ENCODE measurements at places on chromosomes 6 and 20.

DNA sequence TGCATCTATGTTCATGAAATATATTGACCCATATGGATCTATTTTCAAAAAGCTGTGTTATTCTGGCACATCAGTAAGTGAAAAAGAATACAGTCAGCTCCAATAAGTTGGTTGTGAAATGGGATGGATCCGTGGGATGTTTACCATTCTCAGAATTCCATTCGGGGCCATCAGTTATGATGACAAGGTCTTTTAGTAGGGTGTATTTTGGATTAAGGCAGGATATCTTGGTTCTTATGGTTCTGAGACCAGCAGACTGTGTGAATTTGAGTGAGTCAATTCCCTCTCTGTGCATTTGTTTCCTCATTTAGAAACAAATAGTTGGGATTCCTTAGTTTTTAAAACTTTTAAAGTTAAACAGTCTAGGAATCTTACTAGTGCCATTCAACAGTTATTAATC lies 287.4 kb downstream of the CD109 start:
- no peak for DNase-seq

DNA sequence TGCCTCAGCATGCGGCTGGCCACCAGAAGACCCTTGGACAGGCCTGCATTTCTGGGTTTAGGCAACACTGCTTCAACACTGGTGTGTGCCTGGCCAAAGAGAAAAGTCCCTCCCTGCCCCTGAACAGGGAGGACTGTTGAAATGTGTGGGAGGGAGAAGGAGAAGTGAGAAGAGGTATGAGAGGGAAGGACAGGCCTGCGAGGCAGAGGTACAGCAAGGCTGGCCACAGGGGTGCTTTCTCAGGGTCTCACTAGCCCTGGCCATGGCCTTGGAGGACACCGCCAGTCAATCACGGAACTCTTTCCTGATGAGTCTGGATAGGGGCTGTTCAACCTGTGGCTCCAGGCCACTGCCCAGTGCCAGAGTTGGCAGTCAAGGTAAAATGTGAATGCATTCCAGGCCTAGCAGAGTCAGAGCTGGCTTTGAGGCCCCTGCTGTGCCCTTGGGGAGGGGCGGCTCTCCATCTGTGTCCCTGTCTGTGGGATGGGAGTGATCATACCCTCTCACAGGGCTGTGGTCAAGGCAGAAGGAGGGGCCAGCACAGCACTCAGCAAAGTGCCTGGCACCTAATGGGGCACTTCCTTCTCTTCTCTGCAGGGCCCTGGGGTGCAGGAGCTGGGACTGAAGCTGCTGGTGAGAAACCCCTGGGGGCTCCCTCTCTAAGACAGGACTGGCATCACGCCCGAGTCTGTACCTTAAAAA lies 43.2 kb upstream of the CDH22 start:
- DNase-seq, result no peak

GRCh38 chr6:12555267-12555666 lies 161.3 kb upstream of the PHACTR1 start:
- DNase-seq, result no peak

- DNase-seq, result no peak
Observed at GRCh38 chr6:56899311-56899710, 55.6 kb upstream of the BEND6 start.

- DNase-seq, result no peak
Observed at GRCh38 chr6:79605968-79606764, 25.0 kb upstream of the SH3BGRL2 start.

DNA sequence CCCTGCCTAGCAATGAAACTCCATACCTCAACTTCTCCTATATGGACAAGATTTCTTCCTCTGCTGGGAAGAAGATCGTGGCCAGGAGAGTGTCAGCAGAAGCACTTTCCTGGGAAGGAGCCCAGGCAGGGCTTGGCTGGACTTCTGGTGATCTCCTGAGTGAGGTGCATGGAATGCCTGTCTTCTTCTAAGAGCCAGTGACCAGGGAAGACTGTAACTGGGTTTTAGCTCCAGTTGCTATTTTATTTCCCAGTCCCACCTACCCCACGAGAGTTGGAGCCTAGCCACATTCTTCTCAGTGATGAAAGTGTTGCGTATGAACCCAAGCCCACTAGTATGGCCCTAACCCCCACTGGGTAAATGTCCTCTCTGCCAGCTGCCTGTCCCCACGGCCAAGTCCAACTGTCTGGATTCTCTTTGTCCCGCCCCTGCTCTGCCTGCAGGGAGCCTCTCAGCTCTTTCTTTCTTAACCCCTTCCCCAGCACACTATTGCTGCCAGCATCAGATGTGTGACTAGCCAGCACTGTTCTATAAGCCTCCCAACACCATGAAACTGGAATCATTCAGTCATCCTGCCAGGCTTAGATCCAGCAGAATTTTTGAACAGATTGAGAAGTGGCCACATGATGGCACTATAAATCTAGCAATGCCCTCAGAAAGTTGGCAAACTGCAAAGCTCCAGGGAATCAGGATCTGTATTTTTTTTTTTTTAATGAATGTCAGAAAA lies 69.8 kb upstream of the FAM184A start:
- peak; percentile 60 for DNase-seq

- no peak for DNase-seq
Observed at GRCh38 chr6:167704396-167704901, 122.3 kb upstream of the AFDN start.

DNA sequence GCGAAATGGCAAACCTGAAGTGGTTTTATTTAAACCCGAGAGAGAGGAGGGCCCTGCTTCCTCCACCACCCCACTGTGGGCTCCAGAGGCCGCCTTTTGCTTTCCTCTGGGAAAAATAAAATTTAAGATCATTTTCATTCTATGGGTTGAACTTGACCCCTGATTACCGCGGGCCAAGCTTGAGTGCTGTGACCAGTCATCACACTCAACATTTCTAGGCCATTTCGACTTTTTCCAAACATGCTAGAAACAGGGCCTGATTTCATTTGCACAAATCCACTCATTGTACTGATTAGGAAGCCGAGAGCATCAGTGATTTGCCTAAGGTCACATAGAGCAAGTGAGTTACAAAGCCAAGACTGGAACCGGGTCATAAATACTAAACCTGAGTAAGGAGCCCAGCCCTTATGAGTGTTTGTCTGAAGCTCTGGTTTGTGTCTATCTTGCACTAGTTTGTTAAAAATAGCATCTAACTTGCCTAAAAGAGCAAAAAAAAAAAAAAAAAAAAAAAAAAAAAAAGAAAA lies 179.7 kb downstream of the DLL1 start:
- DNase-seq, result no peak

DNA sequence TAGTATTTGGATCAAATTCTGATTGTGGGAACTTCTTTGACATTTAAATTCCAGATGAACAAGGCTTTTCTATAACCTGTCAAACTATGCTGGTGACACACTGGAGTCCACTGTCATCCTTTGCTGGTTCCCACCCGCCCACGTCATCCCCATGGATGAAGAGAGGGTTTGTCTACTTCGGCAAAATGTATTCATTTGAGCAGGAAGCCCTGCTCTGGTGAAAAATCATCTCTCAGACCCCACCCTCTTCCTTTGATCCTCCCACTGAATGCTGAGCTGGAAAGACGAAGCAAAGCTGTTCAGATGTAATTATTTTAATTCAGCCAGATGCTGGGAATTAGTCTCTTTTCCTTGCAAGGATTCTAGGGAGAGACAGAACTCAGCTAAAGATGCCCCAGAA lies 50.5 kb downstream of the CPNE5 start:
- no peak for DNase-seq

GRCh38 chr6:133062077-133062476 lies 179.1 kb upstream of the EYA4 start:
- DNase-seq, result no peak

DNA sequence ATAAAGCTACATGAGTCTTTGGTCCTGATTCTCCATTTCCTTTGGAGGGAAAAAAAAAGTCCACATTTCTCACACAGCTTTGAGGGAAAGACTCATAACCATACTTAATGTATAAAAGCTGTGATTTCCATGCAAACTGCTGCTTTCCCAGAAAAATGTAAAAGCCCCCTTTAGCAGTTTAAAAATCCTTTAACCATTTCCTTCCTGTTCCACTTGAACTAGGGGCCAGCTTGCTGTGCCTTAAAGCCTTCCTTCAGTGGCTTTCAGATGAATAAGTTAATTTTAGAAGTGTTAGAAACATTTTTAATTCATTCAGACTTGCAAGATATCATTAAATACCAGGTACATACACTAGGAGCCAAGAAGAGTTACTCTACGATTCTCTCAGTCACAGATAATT lies 273.5 kb downstream of the PKHD1 start:
- no peak for DNase-seq

- DNase-seq, result no peak
Observed at GRCh38 chr6:128479048-128479666, 41.2 kb downstream of the PTPRK start.

DNA sequence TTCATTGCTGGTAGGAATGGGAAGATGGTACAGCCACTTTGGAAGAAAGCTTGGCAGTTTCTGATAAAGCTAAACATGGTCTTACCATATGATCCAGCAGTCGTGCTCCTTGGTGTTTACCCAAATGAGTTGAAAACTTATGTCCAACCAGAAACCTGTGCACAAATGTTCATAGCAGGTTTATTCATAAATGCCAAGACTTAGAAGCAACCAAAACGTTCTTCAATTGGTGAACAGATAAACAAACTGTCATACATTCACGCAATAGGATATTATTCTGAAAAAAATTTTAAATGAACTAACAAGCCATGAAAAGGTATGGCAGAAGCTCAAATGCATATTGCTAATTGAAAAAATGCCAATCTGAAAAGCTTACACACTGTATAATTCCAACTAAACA lies 117.1 kb downstream of the LINC00237 start:
- no peak for DNase-seq

DNA sequence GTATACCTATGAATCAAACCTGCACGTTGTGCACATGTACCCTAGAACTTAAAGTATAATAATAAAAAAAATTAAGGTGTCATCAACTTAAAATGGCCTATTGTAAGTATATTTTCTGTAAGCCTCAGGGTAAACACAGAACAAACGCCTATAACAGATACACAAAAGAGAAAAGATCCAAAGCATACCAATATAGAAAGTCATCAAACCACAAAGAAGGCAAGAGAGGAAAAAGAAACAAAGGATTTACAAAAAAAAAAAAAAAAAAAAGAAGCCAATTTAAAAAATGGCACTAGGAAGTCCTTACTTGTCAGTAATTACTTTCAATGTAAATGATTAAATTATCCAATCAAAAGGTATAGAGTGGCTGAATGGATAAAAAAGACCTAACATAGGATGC lies 24.6 kb upstream of the ASF1A start:
- DNase-seq, result no peak

- DNase-seq, result no peak
Observed at GRCh38 chr6:54111341-54112045, at the start of gene MLIP. MLIP (plus strand) TSS chr6:54111443; CDS start chr6:54111480, 37 bp downstream.

GRCh38 chr6:44264154-44265006 lies 971 bp downstream of the NFKBIE start:
- no peak for DNase-seq

- no peak for DNase-seq
Observed at GRCh38 chr6:144335914-144336313, 50.8 kb downstream of the UTRN start.

DNA sequence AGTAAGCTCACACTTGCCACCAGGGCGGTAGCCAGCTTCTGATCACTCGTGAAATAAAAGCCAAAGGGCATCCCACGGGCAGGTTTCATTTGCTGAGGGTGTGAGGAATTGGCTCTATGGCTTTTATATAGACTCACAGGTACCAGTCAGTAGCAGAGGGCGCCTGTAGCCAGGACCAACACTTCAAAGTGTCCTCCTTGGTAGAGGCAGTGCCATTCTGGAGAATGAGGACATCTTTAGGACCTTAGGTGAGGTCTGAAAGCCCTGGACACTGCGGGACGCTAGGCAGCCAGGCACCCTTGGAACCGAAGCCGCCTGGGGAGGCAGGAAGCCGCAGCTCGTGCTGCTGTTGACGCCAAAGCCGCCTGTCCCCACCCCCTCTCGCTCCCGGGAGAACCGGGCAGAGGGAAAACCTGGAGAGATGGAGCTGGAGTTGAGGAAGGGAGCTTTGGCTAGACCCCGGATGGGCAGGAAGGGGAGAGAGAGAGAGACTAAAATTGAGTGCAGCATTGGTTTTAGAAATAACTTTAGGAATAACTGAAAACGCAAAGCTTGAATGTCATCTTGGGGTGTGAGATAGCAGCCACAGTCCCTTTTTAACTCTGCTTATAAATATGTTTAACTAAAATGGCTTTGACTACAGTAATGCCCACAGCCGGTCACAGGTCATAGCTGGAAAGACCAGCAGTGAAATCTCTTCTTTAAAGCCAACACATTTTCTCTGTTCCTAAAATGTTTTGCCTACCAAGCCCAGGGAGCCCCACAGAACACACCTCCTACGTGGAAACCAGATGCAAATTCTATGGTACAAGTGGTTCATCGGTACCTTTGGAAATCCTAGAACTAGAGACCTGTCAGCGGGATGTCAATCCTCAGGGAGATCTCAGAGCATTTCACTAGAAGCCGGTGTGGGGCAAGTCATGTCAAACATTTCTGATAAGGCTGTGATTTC lies 128.5 kb upstream of the CDYL start:
- peak; percentile 56 for DNase-seq

DNA sequence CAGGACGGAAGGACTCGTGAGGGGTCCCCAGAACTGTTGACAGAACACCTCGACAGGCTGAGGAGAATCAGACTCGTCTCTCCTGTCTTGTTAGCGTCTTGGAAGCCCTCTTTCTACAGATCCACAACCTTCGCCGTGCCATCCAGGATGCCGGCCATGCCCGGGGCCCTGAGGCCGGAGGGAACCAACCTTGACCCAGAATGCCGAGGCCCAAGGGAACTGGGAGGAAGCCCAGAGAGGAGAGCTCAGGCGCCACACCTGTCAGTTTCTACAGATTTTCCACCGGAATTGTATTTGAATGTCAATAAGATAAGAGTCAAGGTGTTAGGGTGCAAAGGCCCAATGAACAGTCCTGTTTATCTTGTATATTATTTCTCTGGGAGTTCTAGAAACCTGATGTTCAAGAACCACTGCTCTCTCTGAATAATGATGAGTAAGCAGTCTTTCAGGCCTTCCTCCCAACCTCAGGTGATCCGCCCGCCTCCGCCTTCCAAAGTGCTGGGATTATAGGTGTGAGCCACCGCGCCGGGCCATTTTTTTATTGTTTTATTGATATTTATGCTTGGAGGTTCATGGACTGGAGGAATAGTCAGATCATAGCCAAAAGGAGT lies 799 bp upstream of the ME1 start:
- no peak for DNase-seq

- no peak for DNase-seq
Observed at GRCh38 chr20:57025666-57026224, 240.7 kb downstream of the BMP7 start.

DNA sequence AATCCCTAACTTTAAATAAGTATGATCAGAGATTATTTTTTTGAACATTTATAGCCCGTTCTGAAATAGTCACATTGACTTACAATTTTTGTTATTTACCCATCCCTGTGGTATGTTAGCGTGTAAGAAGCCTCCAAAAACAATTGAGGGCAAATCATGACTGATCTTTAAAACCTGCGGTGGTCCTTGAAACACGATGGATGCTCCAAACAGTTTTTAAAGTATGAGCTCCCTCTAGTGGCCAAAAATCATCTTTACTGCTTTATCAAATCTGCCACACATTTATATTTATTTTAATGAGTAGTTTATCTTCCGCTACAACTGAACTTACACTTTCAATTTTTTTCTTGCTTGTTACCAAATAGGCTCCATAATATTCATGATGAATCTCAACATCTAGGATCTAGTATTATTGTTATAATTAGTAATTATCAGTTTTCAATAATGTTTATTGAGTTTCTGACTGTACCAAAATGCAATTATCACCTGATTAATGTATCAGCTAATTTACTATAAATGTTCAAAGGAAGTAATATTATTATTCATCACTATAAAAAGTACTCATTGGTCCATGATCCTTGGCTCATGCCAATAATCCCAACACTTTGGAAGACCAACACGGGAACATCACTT lies 52.2 kb downstream of the MARCKS start:
- DNase-seq, result peak; percentile 75

All from NCI-H1105 treated with DMSO at 0.1 percent for 48 hours (cell line).